ENCODE measurements at places on chromosomes 5 and 9.

DNA sequence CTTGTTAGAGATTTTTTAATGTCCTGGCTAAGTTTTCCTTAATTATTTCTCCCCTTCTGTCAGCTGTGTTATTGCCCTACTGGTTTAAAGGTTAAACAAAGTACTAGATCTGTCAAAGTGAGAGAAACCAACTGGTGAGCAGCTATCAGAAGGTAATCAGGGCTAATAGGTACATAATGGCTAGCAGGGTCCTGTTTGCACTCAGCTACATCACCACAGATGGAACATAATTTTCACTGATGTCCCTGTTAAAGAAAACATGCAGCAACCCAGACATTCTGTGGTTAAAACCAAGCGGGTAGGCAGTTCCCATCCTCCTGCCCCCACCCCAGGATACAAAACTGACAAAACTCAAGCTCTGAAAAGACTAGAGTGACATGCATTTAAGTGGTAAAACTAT is 473.9 kb downstream of the NR2F1-AS1 start:
- no peak for DNase-seq

DNA sequence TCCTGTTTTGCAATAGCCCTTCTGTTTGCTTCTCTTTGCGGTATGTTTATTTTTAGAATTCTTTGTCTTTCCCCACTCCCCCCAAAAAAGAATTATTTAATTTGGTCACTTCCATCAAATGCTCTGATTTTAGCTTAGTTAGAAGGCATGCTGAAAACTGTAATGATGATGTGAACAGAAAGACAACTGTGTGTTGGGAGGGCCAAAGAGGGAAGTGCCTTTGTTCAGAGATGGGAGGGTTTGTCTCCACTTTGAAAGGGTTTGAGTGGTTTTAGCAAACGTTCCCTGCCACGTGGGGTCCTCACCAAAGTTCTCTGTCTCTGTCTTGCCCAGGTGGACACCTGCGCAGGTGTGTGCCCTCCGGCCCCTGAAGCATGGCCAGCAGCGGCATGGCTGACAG is 41.9 kb downstream of the SYK start:
- DNase-seq = no peak

DNA sequence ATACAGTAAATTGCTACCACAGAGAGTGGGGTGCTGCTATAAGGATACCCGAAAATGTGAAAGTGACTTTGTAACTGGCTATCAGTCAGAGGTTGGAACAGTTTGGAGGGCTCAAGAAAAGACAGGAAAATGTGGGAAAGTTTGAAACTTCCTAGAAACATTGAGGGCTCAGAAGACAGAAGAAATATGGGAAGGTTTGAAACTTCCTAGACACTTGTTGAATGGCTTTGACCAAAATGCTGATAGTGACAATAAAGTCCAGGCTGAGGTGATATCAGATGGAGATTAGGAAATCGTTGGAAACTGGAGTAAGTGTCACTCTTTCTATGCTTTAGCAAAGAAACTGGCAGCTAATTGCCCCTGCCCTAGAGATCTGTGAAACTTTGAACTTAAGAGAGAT is 1158.6 kb upstream of the CDH6 start:
- no peak for DNase-seq

DNA sequence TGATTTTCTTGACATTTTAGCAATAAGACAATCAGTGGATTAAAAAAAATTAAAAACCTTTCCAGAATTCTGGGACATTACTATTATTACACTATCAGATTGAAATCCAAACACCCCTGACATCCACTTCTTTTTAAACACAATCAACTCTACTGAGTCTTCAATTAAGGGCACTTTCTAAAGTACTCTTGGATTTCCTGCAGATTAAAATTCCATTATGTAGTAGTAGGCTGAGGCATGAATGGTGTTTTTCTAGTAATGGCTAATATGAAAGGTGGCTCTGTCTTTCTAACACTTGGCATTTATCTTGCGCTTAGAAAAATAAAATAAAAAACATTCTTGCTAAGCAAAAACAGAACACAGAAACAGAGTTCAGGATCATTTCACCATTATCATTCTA is 107.8 kb downstream of the OXCT1 start:
- DNase-seq = no peak

DNA sequence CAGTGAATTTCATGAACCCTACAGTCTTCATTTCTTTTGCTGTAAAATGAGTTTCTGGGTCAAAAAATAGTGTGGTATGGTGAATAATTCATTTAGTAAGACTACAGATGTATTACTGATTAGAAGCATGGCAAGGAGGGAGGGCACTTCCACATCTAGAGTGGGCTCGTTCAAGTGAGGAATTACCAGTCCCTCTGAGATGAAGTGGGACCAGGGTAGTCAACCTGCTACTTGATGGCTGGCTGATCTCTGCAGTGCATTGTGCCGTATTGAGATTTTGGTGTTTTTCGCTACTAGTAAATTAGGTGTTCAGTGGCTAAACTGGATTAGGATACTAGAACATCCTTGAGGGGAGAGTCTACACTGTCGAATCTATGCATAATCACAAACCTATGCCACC is 10.8 kb downstream of the CDC37L1 start:
- DNase-seq = no peak

GRCh38 chr5:3214838-3215374 is 380.7 kb upstream of the IRX1 start:
- no peak for DNase-seq

DNA sequence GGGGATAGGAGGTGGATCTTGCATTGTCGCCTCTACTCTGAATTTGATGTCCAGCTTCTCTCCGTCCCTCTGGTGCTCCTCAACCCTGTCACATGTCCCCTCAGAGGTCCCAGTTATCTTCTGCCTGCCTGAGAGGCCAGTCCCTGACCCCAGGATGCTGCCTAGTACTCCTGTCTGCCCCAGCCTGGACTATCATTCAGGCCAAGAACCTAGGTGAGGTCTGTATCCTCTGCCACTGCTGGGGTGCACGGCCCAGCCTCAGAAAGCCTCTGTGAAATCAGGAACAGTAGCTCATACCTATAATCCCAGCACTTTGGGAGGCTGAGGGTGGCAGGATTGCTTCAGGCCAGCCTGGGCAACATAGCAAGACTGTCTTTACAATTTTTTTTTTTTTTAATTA is 8.6 kb downstream of the SPINK4 start:
- no peak for DNase-seq

DNA sequence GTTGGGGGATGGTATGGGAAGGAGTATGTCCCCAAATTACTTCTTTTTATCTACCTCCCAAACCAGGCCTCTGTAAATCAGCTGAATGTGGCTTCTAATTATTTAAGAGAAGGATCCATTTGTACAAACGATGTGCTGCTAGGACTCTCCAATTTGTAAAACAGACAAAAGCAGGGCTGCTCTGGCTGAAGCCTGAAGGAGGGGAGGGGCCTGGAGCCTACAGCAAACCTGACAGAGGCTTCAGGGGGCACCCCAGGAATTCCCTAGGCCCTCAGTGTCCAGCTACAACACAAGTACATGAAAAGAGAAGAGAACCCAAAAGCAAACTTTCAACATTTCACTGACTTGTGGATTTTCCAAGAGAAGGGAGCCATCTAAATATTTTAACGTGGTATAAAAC is 939.4 kb upstream of the DMAC1 start:
- DNase-seq = no peak

- no peak for DNase-seq
Observed at GRCh38 chr5:107294211-107294550, 376.6 kb downstream of the EFNA5 start.

DNA sequence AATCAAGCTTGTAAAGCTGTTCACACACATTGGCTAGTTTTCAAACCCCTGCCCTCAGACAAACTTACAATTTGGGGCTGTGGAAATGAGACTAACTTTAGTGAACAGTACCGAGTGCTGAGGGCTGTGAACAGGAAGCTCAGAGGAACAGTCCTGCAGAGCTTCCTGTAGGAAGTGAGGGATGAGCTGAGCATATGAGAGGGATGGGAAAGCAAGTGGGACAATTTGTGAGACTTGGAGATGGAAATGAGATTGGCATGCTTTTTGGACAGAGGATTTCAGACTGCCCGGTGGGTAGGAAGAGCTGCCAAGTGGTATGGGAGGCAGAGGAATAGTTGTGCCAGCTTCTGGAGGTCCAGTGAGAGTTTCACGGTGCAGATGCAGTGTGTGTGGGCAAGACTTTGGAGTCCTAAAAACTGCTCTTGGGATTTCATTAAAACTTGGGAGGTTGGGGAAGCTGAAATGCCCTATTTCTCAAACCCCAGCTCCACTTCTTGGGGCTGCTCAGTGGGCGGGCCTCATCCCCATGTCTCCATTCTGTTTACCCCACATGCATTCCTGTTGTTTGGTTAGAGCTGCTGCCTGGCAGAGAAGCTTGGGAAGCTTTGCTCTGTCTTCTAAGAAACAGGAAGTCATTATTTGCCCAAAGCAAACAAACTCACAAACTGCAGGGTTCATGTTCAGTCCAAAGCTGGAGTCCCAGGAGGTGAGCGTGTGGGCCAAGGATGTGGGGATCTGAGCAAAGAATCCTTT is 267.5 kb downstream of the ZSWIM6 start:
- no peak for DNase-seq

DNA sequence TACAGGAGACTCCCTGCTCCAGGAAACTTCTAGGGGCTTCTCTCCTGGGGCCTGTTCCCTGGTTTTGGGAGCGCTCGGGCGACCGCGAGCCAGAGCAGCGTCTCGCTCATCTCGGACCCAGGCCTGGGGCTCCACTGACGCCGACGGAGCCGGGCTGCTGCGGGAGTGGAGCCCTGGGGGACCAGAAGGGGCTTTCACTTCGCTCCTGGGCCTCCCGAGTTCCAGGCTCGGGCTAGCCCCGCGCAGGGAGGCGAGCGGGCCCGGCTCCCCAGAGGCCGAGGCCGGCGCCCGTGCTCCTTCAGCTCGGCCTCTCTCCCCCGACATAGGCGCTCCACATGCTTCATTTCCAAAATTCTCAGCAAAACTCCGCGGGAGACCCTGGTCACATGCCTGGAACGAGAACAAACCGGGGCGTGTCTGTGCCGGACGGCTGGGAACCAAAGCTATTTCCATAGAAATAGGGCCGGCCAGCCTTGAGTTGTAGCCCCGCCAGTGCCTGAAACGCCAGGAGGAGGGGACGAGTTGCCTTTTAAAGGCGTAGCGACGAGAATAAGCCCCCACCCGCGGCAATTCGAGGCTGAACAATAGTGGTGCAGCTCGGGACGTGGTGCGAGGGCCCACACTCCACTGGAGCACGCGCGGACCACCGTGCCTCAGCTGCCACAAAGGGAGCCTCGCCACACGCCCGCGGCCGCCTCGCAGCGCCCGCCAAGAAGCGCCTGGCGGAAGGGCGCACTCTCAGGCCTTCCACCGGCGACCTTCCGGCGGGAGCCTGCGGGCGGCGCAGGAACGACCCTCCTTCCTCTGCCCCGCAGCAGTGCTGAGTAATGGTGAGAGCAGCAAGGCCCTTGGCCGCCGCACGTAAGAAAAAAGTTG is 1.1 kb upstream of the G3BP1 start:
- DNase-seq = no peak

GRCh38 chr5:132491368-132492364 is 1.1 kb upstream of the IRF1 start:
- DNase-seq = no peak

DNA sequence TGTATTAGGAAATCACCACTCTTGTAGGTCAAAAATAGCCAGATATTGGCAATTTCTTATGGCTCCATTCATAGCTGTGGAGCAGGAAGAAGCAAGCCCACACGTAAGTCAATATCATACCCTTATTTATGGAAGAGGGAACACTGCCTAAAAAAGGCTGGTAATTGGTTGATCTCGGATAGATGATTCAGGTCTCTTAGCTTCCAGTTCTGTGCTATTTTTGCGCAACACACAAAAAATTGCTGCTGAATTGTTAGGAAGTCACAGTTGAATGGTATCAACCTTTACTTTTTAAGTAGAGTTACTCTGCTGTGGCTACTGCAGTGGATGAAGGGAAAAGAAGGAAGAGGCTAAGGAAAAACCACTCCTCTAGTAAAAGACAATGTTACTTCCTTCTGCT is 168.8 kb downstream of the ARHGAP26 start:
- DNase-seq = no peak

DNA sequence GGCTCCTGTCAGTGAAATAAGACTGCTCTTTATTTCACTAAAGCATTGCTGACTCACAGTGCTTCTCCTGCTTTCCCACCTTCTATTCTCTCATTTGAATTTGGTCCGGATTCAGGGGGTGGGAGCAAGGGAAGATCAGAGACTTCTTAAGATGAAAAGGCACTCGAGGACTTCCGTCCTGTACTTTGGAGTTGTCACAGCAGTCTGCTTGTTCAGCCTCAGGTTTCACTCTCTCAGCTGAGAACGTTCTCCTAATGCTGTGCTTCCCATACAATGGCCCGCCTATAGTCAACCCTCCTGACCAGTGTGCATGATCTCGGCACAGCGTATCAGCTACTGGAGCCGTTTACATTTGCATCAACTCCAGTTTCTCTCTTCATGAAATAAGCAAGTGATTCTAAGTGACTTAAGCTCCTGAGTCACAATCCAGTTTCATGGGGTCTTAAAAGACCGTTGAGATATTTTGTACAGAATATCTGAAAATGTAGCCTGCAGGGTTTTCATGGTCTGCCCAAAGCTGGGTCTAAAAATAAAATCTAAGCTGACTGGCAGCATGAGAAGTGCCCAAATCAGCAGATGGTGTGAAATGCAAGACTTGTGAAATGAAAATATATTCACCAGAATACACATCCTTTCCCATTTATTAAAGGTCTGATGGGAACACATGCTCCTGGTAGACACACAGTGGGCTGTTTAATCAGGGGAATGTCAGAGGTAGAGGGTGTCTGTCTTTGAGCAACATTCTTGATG is 145.0 kb downstream of the ADCY2 start:
- no peak for DNase-seq

All from stimulated activated CD4-positive, alpha-beta T cell treated with anti-CD3 and anti-CD28 coated beads, TNF-alpha, amount 100 ng/mL, for 4 hours (primary cell).